Central memory CD4-positive, alpha-beta T cell (primary cell): ENCODE measurements at places on chromosomes 2 and 18.

- DNase-seq, result no peak
These were observed 91.2 kb downstream of the TWIST2 start for GRCh38 chr2:238939074-238939473.

- DNase-seq, result no peak
These were observed 58.7 kb upstream of the B3GNT2 start for GRCh38 chr2:62136956-62137830.

DNA sequence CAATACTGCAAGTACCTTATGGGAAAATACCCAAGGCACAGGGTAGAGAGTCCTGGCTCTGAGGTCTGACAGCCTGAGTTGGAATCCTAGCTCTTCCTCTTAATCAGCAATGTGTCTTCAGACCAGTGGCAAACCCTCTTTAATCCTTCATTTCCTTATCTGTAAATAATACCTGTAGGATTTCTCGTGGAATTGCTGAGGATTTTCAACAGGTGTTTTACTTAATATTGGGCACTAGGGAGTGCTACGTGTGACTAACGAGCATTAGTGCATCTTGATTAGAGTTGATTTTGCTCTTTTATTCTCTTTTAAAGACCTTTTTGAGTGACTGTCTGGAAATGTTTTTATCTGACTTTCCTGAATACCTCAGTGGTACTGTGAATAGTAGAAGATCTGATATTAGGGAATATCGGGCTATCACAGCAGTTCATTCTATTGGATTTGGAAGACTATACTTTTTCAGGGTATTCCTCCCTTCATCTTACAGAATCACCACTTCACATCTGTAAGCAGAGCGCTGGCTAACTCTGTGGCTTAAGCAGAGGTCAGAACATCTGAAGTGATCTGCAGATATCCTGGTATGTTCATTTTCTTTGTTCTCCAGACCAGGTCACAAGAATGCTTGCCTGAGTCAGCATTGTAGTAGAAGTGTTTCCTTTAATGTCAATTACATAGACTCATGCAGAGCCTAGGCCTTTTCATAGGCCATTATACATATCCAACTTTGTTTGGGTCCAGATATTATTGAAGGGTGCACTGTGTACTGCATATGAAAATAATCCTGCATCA is 49.1 kb downstream of the ARHGAP28 start:
- DNase-seq, result no peak

- no peak for DNase-seq
These were observed 7.4 kb downstream of the PLEKHB2 start for GRCh38 chr2:131112529-131112928.

DNA sequence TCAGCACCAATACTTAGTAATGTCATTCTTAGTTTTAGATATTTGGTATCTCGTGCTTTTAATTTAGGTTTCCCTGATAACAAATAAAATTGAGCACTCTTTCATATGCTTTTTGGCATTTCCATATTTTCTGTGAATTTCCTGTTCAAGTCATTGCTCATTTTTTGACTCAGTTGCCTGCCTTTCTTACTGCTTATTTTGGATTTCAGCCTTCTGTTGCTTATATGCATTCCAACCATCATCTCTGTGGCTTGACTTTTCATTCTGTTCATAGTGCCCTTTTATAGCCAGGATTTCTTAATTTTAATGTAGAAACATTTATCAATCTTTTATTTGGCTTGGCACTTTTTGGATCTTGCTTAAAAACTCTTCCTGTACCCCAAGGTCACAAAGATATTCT is 14.5 kb upstream of the KIF3C start:
- no peak for DNase-seq

GRCh38 chr2:216606551-216607276 is 26.5 kb upstream of the IGFBP2 start:
- no peak for DNase-seq

- DNase-seq, result no peak
These were observed 89.9 kb downstream of the GULP1 start for GRCh38 chr2:188381614-188382013.

DNA sequence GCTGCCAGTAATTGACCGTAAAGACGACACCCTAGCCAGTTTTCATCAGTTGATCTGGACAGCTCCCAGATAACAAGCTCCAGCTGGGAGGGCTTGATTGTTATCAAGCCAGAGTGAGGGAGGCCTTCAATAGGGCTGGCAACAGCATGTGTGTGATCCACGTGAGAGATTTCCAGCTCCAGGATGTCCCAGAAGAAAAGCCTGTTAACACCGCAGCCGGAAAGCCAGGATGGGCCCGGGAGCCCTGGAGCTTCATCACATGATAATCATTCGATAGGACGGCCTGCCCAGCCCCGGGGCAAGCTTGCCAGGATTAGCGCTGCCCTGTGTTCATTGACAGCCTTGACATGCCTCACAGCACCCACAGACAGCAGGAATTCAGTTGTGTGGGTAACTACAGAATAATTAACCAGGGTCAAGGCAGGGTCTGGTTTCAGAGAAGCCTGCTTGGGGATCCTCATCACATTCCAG is 182.5 kb downstream of the C1D start:
- no peak for DNase-seq

DNA sequence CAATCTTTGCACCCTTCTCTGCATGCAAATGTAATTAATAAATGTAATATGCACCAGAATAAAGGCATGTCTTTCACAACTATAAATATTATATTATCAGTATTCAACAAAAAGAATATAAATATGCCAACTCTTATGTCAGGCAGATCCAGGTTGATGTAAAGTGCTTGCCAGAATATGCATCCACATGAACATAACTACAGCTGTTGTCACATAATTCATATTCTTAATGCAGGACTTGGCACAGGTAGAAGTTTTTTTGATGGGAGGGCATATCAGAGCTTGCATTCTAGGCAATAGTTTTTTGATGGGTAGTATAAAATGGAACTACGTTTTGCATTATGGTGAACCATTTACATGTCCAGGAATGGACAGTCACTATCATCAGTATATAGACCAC is 544.3 kb downstream of the ZNF804A start:
- no peak for DNase-seq

DNA sequence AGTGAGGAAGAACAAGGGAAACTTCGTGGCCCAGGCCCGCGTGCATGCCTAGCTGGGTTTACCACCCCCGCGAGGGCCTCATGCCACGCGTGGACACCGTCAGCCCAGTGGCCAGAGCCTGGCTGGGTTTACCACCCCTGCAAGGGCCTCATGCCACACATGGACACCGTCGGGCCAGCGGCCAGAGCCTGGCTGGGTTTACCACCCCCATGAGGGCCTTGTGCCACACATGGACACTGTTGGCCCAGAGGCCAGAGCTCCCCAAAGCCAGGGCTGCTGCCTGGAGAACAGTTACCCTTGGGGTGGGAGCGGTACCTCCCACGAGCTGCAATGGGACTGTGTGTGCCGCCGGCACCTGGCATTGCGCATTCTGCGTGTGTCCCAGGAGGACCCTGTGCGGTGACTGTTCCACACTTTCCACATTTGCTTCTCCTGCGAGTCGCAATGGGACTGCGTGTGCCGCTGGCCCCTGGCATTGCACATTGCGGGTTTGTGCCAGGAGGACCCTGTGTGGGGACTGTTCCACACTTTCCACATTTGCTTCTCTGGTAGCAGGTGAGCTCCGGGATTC is 105.6 kb upstream of the CTDP1 start:
- no peak for DNase-seq

DNA sequence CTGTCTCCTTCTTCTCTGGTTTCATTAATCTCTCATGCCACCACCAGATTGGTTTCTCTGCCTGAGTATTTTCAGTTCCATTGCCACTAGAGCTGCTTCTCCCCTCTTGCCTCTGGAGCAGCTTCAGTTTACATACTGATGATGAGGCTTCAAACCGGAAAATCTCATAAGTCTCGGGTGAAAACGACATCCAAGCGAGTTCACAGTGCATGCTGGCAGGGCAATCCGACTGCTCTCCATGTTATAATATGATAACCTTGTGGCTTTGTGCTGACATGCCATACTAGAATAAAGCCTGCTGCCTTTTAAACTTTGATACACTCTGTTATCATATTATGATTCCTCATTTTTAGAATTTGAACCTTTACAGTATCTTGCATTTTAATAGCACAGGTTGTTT is 153.5 kb downstream of the PRPF40A start:
- DNase-seq, result no peak

- DNase-seq, result no peak
These were observed 260.4 kb upstream of the FANCL start for GRCh38 chr2:58501371-58502160.

DNA sequence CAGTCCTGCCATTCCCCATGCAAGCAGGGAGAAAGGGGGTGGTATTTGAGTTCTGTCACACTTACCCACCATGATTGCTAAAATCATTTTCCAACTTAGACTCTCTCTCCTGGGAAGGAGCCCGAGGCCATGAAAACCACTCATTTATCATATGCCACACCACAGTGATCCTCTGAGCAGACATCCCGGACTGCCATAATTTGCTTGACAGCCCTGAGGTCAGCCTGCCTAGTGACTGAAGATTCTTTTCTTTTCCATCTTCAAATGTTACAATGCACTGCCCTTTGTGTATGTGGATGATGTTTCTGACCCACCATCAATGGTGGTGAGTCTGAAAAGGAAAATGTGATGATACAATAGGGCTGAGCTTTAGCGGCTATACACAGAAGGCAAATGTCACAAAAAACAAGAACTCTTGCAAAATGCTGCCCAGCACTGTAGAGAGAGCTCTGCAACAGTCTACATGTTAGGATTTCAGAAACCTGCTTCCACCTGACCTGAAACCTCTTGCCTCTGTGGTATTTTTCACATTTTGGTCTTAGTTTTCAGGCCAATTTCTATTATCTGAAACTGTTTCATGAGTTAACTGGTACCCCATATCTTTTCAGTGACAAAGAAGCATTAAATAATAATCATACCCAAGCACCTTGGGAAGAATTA is 272.8 kb downstream of the ZNF385B start:
- no peak for DNase-seq
